ENCODE measurements at places on chromosomes 6 and 20.

DNA sequence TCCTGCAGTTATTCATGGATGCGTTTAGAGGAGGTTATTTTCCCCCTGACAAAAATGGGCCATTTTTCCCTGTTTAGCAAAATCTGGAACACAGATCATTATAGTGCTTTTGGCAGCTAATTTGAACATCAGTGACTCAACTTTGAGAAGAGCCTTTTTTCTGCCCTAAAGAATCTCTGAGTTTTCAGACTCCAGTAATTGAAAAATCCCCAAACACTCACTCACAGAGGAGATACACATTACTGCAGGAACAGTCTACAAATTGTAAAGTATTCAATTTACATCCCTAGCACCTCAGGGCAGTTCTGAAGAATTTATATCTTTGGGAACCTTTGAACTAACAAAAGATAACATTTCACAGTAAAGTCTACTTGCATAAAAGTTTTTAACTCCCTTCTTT, 966.6 kb upstream of the SLC35B3 start:
- no peak for DNase-seq

DNA sequence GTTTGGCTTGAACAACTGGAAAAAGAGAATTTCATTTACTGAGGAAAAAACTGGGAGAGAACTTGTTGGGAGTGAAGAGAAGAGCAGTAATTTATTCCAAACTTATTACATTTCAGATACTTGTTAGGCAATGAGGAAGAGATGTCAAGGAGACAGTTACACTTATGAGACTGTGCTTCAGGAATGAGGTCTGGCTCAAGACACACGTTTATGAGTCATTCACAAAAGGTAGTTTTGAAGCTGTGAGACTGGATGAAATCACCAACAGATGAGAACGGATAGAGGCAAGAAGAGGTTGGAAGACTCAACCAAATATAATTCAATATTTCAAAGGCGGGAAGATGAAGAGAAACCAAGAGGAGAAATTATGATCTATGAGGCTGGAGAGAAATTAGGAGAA, 70.6 kb upstream of the DEFB112 start:
- DNase-seq: no peak

DNA sequence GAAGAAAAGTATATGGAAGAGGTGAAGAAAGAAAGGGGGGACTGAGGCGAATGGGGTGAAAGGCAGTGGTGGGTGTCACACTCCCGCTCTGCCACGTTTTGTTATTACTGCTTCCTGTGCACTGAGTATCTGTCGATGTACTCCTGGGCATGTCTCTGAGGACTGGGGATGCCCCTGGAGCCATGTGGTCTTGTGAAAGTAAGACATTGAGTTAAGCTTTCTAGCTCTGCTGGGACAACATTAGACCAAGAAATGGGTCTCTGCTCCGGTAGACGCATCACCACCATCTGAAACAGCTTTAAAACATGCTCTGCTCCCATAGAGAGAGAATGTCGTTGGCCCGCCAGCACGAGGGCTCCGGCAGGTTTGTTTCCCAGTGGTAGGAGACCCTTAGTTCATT, 40.0 kb downstream of the IRF4 start:
- no peak for DNase-seq

DNA sequence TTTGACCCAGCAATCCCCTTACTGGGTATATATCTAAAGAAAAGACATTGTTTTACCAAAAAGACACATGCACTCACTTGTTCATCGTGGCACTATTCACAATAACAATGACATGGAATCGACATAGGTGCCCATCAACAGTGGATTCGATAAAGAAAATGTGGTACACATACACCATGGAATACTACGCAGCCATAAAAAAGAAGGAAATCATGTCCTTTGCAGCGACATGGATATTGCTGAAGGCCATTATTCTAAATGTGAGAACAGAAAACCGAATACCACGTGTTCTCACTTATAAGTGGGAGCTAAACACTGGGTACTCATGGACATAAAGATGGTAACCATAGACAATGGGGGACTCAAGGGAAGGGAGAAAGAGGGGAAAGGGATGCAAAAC, 222.3 kb downstream of the RNGTT start:
- DNase-seq: no peak

DNA sequence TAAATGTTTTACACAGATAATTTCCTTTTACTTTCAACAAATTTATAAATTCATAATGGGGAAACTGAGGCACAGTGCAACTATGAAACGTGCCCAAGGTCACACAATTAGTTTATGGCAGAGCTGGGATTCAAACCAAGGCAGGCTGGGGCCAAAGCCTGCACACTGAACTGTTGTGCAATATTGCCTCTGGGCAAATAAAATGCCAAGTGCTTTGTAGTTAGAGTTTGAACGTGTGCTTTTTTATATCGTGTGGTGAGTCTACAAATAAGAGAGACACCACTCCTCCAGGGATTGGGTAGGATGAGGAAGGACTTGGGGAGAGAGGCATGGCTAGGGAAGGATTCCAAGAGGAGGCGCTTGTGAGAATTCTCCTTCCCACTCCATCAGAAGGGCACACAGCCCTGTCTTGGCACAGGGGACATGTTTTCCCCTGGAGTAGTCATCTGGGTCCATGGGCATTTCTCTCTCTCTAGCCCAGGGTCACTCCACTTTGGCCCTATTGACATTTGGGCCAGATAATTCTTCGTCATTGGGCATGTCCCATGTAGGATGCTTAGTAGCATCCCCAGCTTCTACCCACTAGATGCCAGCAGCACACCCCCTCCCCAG, 2.8 kb upstream of the CDH22 start:
- DNase-seq: no peak

DNA sequence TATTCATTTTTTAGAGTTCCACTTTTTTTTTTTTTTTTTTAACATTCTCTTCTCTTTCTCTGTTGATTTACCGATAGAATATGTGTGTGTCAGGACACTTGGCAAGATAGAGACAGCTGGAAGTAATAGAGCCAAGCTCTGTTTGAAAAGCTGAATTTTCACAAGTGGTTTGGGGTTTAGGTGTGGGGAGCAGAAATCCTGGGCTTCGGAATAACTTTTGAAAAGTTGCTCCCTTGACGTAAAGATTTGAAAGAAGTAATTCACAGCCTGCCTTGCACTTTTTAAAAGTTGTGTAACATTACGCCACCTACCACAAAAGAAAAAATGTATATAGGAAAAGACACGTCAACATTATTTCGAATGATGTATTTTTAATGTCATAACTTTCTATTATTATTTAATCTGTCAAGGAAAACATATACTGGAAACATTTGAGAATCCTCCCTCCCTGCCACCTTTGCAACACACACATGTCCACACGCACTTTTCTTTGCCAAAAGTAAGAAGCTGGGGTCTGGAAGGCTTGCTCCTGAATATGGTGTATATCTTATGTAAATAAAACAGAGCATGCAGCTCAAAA, 917.9 kb downstream of the KIF16B start:
- no peak for DNase-seq

DNA sequence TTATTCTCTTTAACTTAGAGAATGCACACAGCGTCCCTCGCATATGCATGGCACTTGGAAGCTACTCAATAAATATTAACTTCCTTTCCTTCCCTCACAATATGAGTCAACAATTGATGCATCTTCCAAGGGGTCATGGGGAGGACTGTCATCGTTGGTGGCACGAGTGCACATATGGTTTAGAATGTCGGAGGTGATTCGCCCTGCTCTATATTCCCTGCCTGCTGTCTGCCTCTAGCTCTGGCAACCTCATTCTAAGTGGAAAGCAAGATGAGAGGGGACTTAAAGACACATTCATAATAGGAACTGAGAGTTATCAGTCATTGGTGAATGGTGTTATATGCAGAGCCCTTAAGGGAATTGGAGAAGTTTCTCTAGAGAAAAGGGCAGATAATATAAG, 44.6 kb downstream of the MAK start:
- no peak for DNase-seq

DNA sequence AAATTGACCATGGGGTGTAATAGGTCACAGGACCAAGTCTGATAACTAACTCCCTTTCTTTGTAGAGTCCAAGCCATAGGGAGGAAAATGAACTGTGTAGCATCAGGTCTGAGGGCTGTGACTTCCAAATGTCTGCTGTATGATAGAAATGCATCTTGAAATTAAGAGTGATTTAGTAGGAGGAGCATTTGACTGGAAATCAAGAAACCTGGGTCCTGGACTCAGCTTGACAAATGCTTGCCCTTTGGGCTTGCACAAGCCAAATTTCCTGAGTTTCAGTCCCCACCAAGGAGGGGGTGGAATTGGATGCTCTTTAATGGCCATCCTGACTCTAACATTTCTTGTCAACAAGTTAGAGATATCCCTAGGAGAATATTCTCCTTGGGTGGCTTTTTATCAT, 187.0 kb downstream of the PDE7B start:
- no peak for DNase-seq

DNA sequence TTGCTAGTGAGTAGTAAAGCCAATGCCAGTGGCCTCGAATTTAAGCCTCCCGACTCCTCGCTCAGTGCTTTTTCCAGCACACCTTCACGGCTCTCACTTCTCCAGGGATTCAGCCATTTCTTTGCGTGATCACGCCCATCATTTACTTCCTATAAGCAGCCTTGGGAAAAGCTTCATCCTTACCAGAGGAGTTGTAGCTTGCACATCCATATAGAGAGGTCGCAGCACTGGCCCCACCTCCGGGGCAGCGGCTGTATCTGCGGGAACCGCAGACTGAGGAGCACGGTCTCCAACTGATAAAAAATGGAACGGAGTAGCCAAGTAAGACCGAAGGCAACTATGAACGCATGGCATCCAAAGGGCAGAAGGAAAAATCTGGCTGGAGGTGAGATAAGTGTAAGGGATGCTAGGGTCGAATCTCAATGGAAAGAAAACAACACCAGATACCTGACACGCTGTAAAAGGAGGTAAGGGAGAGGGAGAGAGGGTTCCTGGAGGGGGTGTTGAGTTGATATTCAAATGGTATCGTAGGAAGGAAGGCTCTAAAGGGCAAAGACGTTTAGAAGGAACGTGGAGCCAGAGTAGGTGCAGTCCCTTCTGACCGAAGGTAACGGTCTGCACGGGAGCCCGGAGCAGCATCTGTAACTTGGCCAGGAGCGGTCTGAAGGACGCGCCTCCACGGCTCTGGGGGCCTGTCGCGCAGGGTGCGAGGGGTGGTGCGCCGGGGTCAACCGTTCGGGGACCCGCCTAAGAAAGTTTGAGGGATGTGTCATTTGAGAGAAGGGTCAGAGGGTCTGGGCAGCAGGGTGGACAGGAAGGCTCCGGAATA, 640 bp downstream of the NFS1 start:
- DNase-seq: no peak

- no peak for DNase-seq
Observed at GRCh38 chr6:163263196-163263595, 151.3 kb upstream of the QKI start.

Measured in stimulated activated CD8-positive, alpha-beta memory T cell treated with anti-CD3 and anti-CD28 coated beads, Interleukin-2, amount 100 ng/mL, for 1 hour (primary cell).